ENCODE measurements at places on chromosomes 7 and 10.

DNA sequence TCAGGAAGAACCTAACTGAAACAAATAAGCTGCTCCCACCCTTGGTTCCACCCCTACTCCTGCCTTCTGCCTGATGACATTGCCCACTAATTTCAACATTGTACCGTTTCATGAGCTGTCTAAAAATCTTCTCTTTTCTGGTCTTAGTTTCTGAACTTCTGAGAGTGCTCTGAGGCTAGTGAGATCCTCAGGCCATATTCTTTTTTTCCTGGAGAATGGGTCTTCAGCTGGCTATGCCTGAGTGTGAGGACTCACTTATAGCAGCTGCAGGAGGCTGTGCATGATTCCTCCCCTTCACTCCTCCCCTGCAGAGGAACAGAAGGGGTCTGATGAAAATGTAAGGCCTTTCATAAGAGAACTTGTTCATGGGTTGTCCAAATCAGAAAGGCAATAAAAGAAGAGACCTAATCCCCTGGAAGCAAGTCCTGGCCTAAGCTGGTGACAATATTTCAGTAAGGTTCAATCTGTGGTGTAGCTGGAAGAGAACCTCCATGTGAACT is 11.1 kb downstream of the HOXA4 start:
- no peak for DNase-seq

- DNase-seq = no peak
Measured at GRCh38 chr7:47938574-47939165, 9.6 kb downstream of the PKD1L1 start.

DNA sequence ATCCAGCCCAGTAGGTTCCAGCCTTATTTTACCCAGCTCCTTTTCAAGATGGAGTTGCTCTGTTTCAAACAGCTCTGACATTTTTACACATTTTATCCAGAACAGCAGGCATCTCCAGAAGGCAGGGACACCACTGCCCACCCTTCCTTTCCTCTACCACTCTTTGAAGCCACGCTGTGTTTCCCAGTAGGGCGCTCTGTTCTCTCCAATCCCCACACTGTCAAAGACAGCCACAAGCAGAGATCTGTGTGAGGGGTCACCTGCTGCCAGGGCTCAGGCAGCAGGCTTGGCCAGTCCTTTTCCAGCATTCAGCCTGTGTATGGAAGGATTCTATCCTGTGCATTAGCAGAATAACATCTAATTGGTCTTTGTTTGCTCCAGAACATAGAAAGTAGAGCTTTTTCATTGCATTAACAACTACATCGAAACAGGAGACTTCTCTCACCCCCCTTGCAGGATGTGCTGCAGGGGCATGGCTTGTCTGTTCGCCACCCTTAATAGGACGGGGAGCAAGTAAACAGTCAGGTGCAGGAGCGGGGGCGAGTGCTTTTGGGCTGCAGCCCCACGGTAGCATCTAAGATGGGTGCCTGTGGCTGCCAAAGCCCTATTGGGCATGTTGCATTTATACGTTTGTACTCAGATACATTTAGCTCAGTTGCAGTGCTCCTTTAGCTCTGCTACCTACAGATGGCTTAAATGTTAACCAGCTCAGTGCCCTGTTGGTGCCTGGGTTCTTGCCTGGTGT is 326.1 kb downstream of the GALNT17 start:
- DNase-seq = no peak

DNA sequence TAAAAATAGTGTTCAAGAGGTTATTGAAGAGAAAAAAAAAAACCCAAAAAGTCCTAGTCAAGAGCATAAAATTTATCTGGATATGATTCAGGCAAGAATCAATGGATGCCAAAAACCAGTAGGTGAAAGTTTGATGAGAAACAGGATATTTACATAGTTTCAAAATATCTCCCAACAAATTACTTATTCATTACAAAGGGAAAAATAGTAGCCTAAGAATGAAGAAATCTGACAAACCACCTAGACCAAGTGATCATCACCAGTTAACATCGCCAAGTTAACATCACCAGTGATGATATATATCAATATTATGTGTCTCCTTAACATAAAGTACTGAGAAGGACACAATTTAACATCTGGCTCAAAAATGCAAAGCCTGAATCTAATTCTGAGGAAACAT is 85.2 kb downstream of the RNLS start:
- no peak for DNase-seq

DNA sequence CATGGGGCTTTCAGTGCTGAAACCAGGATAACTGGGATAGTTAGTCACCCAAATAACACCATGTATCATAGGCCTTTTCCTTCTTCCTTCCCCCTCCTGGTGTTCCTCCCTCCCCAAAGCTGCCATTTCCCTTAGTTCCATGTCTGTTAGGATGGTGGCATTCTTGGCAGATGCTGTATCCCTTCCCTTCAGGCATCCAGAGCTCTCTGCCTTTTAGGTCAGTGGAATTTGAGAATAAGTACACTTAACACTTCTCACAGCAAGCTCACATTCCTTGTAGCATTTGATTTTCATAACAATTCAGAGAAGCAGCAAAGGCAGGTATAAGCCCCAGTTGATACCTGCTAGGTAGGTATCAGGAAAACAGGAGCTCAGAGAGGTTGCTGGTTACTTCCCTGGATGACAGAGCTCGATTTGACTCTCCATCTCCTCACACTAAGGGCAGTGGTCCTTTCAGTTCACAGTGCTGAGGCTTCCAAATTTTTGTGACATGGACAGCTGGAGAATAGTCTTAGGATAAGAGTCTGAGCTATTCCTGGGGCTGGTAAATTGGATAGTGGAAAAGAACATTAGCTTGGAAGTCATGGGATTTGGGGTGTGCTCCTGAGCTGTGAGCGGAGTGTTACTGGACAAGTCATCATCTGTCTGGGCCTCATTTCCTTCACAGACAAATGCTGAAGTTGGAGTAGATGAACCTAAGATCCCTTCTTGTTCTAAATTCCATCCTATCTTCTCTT is 108.7 kb upstream of the RHOBTB1 start:
- DNase-seq = no peak

GRCh38 chr7:70072220-70072619 is 473.9 kb downstream of the AUTS2 start:
- no peak for DNase-seq

GRCh38 chr7:159143780-159144757 is 598 bp downstream of the VIPR2 start:
- DNase-seq = peak; percentile 16

DNA sequence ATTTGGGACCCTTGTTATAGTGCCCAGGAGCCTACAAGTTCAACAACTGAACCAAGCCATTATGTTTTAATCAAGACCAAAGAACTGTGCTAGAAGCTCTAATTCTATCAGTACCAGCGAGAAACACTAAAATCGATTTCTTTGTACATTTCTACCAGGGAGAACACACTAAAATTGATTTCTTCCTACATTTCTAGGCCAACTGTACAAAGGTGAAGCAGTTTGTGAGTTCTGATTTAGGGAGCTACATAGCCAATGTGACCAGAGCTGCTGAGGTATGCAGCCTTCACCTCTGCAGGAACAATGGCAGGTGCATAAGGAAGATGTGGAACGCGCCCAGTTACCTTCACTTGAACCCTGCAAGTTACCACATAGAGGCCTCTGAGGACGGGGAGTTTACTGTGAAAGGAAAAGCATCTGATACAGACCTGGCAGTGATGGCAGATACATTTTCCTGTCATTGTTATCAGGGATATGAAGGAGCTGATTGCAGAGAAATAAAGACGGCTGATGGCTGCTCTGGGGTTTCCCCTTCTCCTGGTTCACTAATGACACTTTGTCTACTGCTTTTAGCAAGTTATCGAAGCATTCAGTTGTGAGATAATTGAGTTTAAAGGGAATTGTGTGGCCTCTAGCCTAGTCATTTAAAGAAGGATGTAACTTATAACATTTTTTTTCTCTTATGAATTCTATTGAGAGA is 31.7 kb downstream of the HYAL4 start:
- DNase-seq = no peak

- DNase-seq = no peak
Measured at GRCh38 chr7:131949659-131950058, 393.2 kb upstream of the PODXL start.

DNA sequence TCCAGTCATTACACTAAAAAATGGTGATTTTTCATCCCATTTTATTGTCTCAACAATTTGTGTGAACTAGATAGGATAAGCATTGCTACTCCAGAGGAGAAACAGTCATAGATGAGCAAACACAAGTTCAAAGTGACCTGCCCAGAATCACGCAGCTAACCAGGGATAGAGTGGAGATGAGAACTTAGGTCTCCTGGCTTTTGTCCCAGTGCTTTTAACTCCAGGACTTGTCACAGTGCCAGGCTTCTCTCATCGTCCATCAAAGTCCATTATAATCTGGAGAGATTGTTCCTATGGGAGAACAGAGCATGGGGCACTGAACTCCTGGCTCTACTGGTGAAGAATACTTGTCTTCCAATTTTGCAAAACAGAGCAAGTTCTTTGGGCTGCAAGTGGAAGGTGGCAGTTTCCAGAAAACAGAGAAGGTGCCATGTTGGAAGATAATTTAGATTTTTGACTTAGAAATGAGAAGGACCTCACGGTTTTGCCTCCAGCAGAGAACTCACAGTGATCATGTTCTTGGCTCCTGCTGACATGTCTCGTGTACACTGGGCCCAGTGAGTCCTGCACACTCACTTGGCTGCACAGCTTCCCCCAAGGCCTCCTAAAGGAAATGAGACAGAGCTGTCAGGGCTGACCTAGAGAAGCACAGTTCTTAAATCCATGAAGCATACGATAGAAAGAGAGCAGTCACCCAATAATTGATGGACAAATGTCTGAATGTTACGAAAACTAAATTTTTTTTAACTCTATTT is 322.9 kb upstream of the NRP1 start:
- no peak for DNase-seq

GRCh38 chr10:58631715-58632114 is 119.0 kb downstream of the BICC1 start:
- DNase-seq = no peak

DNA sequence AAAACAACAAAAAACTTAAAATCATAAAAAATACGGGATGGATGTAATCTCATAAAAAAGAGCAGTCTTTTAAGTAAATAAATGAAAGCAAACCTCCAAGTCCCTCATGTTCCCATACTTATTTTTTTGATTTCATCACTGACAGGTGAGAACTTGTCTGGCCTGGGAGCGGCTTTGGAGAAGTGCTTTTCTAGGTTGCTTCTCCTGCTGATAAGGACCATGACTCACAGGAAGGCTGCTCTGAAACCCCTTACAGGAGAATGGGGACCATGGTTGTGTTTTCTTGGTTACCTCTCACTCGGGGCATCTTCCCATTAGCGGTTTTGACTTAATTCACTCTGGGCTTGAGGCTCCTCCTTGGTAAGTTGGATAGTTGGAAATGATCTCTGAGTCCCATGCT is 237.4 kb downstream of the CAMK1D start:
- DNase-seq = no peak

- DNase-seq = no peak
Measured at GRCh38 chr10:93220296-93221170, 146.8 kb downstream of the CYP26A1 start.

- peak; percentile 22 for DNase-seq
Measured at GRCh38 chr7:105876964-105877601, 684 bp upstream of the ATXN7L1 start.

- DNase-seq = no peak
Measured at GRCh38 chr10:61761825-61762217, 99.1 kb downstream of the CABCOCO1 start.

- peak; percentile 57 for DNase-seq
Measured at GRCh38 chr10:103278862-103279298, 1.9 kb downstream of the INA start.

GRCh38 chr10:126114884-126115555 is 218.7 kb downstream of the FANK1 start:
- DNase-seq = no peak

DNA sequence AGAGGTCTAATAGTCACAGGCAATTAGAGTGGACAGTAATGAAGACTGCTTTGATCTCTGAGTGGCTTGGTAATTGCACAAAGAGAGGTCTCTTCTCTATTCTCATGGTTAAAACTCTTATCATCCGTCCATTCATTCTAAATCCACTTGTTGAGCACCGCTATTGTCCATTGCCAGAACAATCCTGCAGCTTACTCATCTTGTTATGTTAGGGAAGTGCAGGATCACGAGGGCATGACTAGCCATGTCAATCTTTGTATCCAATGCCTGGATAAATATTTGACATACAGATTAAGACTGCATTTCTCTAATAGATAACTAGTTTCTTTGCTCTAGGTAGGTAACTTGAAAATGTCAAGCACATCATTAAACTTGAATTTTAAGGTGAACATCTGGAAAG is 14.9 kb downstream of the SFTPD start:
- no peak for DNase-seq

- DNase-seq = no peak
Measured at GRCh38 chr10:80421707-80422536, 13.6 kb downstream of the PRXL2A start.

- no peak for DNase-seq
Measured at GRCh38 chr7:142522735-142523134, 226.5 kb upstream of the PRSS1 start.

- DNase-seq = no peak
Measured at GRCh38 chr7:111357691-111358090, 204.6 kb downstream of the IMMP2L start.

DNA sequence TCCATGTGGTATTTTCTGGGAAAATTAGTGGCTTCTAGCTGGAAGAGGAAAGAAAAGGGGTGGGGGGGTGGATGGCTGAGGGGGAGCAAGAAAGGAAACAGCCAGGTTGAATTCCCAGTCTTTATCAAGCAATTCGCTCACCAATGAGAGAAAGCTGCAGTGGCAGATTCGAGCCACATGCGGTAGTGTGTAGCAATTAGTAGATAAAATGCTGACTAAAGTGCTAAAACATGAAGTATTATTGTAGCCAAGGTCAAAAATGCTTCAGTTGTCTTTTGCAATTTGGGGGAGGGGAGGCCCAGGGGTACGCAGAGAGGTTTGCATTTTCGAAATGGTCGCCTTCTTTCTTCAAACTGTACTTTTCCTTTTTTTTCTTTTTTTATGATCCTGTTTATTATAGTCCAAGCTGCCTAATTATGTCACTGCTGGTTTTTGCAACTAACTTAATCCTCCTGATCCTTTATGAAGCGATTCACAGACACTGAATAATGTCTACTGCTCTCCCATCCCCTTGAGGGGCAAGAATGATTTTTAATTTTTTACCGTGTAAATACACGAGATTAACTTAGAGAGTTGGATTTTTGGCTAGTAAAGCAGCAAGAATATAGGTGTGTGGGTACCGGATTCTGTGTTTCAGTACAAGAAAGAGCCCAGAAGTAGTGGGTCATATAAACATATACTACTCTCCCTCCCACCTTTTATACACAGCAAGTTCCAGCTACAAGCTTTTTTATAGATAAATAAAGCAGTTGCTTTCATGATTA is 3.6 kb upstream of the ARID5B start:
- DNase-seq = no peak

- no peak for DNase-seq
Measured at GRCh38 chr10:68249297-68249696, 17.4 kb upstream of the ATOH7 start.

- no peak for DNase-seq
Measured at GRCh38 chr7:81676813-81677212, 93.0 kb downstream of the HGF start.

GRCh38 chr10:51602326-51602725 is 97.1 kb downstream of the CSTF2T start:
- no peak for DNase-seq

- no peak for DNase-seq
Measured at GRCh38 chr7:66731986-66732385, 8.5 kb upstream of the RABGEF1 start.

Measured in stimulated activated CD4-positive, alpha-beta T cell treated with anti-CD3 and anti-CD28 coated beads, Interleukin-4, amount 100 ng/mL, for 1 hour (primary cell).